ENCODE measurements at places on chromosomes 4 and X.

DNA sequence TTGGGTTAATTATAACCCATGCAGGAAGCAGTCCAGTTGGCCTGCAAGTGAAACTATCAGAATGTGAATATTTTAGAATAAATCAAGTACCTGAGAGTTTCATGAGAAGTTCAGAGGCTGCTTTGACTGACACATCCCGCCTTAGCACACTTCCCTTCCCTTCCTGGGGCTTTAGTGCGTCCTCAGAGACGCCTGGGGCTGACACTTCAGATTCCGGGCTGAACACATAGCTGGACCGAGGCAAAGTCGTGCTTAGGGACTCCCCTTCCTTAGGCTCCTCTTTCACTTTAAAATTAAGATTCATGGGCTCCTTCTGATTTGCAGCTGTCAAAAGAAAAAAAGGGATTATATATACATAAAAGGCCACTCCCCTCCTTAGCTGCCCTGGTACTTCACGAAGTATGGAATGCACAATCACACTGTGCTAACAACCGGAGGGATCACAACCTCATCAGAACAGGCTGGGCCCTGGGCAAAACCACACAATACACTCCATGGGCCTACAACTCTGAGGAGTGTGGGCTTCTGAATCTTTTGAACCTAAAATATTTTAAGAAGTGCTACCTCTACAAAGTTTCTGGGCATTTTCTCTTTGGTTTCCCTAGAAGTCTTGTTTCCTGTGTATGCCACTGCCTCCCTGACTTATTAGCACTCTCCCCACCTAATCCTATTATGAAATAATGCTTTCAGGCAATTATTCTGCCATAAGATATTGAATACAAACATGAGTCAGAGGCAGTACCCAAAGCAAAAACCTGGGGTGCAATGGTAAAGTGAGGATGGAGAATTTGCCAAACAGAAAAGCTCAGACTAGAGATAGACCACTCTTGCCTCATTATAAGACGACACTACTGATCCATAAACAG, 68.2 kb downstream of the ZNF827 start:
- no peak for DNase-seq

- DNase-seq: no peak
Measured at GRCh38 chr4:46146993-46147392, 23.1 kb upstream of the GABRG1 start.

- DNase-seq: no peak
Measured at GRCh38 chr4:143046906-143047305, 137.8 kb upstream of the USP38 start.

- no peak for DNase-seq
Measured at GRCh38 chrX:22097012-22097694, 65.0 kb downstream of the PHEX start.

GRCh38 chr4:89123451-89123851, 12.1 kb downstream of the TIGD2 start:
- DNase-seq: no peak

- no peak for DNase-seq
Measured at GRCh38 chrX:125203737-125204578, 115.7 kb upstream of the TEX13C start.

DNA sequence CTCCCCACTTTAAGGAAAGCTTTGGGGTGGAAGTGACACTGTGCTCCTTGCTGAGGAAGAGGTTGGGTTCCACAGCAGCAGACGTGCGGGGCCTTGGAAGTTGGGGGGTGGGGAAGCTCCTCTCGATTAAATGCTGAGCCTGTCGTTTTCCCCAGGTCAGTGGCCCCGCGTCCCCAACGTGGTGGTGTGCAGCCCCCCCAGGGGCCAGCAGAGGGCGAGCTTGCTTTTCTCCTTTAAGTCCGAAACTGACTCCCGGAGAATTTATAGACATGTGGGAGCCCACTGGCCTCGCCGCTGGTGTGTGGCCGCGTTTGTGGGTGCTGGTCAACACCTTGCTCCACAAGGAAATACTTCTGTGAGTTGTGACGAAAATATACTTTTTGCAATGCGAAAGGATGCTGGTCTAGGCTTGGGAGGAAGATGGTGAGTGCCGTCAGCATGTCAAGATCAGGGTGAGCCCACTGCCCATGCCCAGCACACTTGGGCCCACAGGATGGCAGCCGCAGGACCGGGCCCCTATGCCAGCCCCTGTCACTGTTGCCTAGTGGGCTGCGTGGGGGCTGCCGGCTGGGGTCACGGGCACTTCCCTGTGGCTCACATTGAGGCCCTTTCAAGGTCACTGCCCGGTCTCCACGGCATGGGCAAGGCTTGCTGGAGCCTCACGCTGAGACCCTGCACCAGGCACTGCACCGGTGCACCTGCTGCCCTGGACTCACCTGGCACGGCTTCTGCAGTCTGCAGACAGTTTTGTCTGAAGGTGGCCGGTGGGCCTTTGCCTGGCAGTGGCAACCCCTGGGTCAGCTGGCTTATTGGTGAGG, 9.4 kb downstream of the UVSSA start:
- no peak for DNase-seq

DNA sequence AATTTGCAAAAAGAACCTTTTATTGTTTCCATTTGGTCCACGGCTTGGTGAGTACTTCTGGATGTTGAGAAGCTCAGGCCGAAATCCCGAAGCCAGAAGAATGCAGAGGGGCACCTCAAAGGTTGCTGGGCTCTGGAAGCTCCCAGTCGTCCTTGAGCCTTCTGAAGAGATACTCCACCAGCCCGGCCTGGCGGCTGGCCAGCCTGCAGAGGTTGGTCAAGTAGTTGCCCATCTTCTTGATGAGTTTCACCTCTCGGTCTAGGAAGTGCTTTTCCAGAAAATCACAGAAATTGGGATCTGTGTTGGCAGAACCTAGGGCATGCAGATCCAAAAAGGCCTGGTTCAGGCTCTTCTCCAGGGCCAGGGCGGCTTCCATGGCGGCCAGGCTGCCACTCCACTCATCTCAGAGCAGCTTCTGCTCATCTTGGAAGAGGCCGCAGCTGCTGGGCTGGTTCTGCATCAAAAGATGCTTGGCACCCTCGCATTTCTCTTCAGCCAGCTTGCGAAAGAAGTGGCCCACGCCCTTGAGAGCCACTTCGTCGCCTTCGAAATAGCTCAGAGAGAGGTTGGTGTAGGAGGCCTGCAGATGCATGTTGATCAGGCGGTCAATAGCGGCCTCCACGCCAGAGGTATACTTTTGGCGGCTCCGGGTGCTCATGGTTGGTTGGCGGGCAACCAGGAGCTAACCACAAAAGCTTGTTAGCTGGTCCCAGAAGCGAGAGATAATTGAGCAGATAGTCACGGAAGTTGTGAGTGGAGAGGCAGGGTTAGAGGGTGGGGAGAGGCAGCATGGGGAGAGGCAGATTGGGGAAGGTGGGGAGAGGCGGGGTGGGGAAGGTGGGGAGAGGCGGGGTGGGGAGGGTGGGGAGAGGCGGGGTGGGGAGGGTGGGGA, 76.5 kb upstream of the TSPAN7 start:
- DNase-seq: no peak

DNA sequence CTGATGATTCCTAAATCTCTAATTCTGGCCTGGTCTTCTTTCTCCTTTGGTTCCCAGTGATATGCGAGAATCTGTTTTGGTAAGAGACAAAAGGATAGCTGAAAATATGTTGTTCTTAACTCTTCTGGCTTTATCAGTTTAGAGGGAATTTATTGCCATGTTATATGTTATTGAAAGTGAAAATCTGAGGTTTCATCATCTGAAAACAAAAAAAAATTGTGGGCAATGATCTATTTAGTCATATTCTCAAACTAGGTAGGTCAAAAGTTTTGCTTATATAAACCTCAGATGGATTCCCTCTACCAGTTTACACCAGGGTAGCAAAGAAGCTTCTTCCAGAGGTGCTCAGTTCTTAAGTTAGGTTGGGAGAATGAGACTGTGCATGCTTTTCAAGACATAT, 103.6 kb downstream of the ITM2A start:
- no peak for DNase-seq

DNA sequence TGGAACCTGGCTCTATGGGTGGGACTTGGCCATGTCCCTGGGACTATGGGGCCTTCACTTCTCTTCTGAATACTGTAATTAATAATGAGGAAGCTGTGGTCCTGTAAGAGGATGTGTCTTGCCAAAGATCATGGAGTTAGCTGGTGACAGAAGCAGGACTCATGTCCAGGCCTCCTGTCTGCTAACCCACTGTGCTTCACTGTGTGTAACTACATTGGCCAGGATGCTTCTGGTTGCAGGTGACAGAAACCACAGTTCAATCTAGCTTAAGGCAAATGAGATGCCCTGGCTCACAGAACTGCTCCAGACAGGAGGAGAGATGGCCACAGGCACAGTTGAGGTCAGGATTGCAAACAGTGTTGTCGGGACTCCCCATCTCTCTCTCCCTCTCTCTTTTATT, 3.1 kb downstream of the MTMR1 start:
- DNase-seq: no peak

DNA sequence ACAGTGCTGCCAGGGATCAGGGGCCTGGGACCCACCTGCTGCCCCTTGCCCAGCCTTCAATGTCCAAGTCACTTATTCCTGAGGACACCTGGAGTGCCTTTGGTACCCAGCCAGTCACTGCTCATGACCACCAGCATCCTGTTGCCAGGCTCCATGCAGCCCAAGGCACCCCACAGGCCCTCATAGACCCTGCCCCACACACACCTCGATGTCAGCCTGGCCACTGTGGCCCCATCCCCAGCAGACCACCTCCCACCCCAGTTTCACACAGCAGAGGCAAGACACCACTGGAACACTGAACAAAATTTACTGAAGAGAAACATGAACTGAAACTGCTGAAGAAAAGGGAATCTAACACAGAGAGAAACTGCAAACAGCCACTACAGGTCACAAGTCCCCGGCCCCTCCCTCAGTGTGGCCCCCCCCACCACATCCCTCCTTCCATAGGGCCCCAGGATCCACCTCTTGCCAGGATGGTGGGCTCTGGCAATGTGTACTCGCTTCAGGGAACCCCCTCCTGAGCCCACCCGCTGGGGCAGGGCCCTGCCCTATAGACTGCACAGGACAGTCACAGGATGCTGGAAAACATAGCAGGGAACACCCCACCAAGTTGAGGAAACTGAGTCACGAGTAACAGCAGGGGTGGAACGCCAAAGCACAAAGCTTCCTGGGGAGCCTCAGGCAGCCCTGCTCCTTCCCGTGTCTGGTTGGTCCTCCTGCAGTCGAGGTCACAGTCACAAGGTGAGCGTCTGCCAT, 5.2 kb downstream of the PNMA5 start:
- no peak for DNase-seq

DNA sequence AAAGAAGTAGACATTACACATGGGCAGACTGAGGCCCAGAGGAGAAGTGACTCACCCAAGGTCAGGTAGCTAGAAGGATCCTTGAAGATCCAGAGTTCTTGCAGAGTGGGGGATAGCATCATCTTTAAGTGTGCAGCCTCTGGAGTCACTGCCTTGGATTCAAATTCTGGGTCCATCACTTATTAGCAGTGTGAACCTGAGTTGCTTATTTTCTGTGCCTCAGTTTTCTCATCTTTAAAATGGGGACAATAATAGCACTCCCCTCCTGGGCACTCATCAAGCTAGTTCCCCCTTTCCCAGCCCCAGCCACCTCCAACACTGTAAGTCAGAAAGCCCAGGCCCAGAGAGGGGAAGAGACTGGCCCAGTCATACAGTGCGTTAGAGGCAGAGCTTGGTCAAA, 141.8 kb upstream of the PJA1 start:
- DNase-seq: no peak

- no peak for DNase-seq
Measured at GRCh38 chr4:100898844-100899243, 381.0 kb upstream of the EMCN start.

DNA sequence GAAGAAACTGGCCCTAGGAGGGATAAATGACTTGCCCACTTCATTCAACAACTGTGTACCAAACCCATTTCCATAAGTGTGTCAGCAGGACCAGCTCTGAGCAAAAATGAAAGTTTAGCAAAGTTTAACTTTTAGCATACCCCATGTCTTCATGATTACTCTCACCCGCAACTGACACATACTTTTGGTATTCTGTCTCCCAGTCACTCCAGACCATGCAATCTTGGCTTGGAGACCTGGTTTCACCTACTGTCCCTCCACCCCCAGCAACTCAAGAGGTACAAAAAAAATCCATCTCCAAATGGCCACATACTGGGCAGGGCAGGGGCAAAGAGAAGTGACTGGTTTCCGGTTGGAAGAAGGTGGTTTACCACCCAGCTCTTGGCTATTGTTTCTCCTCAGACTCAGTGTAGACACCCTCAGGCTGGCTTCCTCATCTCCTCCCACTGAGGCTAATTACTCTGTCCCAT, 79.8 kb downstream of the RLIM start:
- no peak for DNase-seq

DNA sequence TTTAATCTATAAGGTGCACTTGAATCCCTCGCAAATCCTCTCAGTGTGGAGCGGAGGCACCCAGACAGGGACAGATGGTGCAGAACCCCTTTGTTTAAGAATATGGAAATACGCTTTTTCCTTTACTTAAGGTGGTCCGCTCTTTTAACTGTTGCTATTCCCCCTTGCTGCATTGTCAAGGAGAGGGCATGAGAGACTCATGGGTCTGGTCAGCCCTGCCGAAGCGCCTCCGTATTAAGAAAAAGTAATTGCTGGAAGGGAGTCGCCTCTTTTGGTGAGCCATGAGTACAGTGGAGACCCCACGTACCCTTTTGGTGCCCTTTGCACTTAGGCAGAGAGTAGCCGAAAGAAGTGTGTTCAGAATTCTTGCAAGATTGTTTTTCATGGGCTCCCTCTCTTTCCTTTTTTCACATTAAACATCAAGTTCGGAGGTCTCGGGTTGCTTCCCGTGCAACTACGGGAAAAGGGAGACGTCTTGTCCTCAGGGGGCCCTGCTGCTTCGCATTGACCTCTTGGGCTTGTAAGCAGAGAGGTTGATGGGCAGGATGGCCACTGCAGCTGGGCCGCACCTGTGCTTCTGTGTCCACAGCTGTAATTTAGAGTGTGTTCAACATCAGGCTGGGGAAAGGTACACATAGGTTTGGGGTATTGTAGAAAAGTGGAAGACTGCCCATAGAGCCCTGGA, 109.6 kb downstream of the SPRY1 start:
- no peak for DNase-seq

- DNase-seq: no peak
Measured at GRCh38 chrX:129549124-129549523, 9.1 kb downstream of the OCRL start.

DNA sequence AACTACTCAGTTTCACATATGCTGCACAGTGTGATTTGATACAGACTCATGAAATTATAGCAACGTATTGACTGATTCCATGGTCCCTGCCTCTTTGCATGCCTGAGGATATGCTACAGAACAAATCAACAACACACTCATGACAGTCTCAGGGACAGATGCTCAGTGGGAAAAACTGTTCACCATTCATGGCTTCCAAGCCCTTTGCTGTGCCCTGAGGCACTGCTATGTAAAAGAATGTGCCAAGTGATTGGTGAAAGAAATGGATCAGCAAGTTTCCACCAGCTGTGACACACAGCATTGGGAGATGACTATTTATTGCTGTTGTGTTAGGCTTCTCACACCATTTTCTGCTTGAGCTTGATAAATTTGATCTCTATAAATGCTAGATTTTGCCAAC, 825.6 kb upstream of the INTU start:
- no peak for DNase-seq

- no peak for DNase-seq
Measured at GRCh38 chr4:73828956-73829355, 7.5 kb upstream of the CXCL6 start.

Measured in naive B cell (primary cell).